ENCODE measurements at places on chromosomes 2 and 18.
A peak's percentile ranks its signal among the peaks of the same experiment; 100 is the strongest.

DNA sequence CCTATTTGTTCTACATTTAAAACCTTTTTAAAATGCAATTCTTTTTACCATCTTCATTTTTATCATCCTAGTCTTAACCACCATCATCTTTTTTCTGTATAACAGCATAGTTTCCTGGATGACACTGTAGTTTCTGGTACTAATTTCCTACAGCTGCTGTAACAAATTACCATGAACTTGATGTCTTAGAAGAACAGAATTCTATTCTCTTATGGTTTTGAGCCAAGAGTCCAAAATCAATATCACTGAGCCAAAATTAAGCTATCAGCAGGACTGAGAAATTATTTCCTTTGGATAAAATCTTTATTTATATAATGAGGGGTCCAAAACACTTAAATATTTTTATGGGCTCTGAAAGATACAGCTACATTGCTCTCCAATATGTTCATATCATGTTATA is 539.3 kb downstream of the METTL4 start:
- DNase-seq = no peak

DNA sequence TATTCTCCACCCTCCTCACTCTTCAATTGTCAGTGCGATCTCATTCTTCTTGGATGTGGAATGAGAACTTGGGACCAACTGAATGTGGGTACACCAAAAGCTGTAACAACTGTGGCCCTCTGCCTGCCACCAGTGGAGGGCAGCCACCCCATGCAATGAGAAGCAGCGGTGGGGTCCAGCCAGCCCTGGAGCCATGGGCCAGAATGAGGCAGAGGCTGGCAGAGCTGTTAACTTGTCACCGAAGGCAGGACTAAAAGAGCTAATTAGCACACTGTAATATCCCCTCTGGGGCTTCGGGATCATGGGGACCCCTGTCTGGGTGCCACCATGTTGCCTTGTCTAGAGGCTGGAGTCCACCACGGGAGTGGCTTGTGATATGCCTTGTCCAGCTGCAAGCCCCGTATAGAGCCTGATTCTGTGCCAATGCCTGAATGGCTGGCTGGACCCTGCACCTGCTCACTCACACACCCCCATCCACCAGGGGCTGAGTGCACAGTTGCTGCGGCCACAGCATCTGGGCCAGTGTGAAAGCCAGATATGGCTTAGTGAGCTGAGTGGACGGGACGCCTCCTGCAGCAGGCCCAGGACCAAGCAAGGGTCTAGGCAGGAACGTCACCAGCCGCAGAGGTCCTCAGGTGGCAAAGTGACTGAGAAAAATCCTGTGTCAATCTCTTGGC is 680.5 kb downstream of the DSC3 start:
- DNase-seq = no peak

DNA sequence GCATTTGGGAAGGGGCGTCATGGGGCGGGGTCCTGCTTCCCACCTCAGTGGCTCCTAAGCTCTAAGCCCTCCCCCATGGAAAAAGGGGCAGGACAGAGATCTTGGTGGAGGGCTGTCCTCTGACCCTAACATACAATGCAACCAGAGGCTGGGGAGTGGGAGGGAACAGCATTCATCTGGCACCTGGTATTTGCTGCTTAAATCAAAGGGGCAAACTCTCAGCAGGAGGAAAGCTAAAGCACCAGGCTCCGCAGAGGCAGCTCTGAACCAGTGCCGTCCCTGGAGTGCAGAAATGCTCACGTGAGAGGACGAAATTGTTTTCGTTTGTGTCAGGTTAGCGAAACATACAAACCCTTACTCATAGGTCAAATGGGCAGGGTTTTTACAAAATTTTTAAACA is 92.7 kb upstream of the PXDN start:
- DNase-seq = no peak

DNA sequence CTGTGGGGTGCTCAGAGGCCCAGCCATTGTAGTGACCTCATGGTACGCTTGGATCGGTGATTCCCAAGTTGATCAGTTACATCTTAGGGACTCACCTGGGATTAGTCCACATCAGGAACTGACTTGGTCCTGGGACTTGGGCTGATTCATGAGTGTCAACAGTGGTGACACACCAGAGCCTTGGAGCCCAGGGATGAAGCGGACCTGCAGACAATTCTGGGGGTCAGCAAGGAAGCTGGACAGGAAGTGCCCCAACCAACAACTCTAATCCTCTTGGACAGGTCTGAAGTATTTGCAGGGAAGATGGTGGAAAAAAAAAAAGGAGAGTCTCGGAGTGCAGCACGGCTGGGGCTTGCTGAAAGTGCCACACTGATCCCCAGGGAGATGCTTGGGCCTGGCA is 288.6 kb downstream of the PHLPP1 start:
- DNase-seq = no peak

DNA sequence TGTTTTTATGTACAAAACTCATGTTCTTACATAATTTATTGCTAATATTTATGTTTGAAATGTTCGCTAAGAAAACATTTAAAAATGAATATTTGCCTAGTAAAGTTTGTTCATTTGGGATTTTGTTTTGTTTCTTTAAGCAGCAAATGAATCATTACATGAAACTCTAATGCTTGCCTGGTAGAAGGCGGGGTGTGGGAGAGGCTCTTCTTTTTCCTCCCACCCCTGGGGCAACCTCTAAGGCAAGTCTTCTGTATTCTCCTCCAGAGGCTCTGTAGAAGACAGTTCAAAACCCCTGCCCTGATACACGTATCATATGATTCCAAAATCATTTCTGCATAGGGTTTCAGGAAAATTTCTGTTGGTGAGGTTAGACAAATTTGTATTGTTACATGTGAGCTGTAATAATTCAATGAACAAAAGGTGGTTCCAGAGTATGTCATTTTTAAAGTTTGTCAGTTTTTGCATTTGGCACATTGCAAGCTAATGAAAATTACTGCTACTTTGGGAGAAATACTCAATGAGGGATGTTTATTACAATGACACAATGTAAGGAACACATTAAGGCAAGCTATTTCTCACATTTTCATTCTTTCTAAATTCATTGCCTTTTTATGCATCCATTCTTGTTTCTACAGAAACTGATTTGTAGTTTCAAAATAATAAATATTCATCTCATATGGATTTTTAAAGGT is 302.3 kb upstream of the UBE2E3 start:
- DNase-seq = no peak

- DNase-seq = peak; percentile 25
Measured at GRCh38 chr2:203705178-203705577, 1.3 kb upstream of the CD28 start.

- DNase-seq = no peak
Measured at GRCh38 chr18:29849144-29849543, 1193.4 kb downstream of the DSC3 start.

DNA sequence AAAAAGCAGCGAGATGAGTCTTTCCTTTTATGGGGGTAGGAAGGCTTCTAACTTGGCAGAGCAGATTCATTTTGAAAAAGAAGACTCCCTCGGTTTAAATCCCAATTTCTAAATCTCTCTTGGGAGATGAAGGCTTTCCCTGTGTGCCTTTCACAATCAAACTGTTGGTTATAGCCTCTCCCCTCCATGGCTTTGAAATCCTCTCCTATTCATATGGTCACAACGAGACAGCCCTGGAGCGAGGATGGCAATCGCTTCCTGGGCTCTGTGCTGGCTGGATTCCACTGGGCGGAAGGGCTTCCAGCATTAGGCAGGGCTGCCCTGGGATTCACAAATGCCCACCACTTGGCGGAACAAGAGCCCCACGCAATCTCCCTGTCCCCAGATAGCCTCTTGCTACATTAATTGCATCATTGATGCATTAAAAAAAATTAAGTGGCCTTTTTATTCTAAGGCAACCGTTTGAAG is 1.6 kb downstream of the CAVIN2 start:
- no peak for DNase-seq

DNA sequence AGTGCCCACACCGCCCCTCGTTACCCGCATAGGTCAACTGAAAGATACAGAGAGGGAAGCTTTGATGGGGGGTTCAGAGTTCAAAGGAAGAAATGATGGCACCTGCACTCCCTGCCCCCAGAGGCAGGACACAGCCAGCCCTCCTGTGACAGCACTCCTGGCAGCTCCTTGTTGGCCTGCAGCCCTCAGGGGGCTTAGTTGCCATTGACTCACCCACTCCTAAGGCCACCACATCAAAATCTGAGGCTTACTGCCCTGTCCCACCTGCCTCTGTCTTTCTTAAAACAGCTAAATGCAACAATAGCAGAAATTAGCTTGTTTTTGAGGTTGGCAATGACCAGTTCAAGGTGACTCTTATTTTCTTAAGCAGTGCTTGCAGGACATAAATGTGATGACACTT is 31.6 kb upstream of the SLC35F6 start:
- DNase-seq = no peak

- no peak for DNase-seq
Measured at GRCh38 chr2:3280197-3280596, 97.4 kb downstream of the EIPR1 start.

- DNase-seq = no peak
Measured at GRCh38 chr2:132419235-132419634, 2.6 kb downstream of the GPR39 start.

GRCh38 chr2:227325839-227326195 is 766 bp downstream of the MFF start:
- DNase-seq = no peak

GRCh38 chr18:31801078-31801477 is 40.4 kb upstream of the SLC25A52 start:
- DNase-seq = no peak

DNA sequence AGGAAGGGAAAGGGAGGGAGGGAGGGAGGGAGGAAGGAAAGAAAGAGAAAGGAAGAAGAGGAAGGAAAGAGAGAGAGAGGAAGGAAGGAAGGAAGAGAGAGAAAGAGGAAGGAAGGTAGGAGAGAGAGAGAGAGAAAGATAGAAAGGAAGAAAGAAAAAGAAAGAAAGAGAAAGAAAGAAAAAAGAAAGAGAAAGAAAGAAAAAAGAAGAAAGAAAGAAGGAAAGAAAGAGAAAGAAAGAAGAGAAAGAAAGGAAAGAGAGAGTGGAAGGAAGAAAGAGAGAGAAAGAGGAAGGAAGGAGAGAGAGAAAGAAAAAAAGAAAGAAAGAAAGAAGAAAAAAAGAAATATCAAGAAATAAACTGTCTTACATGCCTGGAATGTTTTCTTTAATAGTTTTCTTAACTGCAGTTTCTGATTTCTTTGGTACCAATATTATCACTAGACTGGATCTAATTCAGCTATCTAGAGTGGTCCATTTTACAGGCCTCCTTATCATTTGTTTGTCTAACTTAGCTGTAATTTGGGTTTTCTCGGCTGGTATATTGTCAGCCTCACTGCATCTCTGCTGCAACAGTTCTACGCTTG is 59.6 kb upstream of the MBOAT2 start:
- no peak for DNase-seq

DNA sequence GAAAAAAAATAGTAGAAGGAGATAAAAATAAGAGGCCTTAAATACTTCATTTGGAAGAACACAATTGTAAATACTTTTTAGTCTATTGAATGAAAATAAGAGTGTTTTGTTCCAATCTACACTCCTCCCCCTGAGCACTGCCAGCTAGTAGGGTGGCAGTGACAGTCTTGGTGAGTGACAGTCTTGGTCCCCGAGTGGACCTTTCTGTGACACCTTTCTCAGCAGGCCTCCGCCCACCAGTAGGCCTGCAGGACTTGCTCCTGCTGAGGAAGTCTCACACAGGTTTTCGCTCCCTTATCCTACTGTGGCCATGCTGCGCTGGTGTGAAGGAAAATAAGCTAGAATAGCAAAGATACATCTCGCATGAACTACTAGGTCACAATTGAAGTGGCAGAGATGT is 666.8 kb downstream of the NR4A2 start:
- no peak for DNase-seq

DNA sequence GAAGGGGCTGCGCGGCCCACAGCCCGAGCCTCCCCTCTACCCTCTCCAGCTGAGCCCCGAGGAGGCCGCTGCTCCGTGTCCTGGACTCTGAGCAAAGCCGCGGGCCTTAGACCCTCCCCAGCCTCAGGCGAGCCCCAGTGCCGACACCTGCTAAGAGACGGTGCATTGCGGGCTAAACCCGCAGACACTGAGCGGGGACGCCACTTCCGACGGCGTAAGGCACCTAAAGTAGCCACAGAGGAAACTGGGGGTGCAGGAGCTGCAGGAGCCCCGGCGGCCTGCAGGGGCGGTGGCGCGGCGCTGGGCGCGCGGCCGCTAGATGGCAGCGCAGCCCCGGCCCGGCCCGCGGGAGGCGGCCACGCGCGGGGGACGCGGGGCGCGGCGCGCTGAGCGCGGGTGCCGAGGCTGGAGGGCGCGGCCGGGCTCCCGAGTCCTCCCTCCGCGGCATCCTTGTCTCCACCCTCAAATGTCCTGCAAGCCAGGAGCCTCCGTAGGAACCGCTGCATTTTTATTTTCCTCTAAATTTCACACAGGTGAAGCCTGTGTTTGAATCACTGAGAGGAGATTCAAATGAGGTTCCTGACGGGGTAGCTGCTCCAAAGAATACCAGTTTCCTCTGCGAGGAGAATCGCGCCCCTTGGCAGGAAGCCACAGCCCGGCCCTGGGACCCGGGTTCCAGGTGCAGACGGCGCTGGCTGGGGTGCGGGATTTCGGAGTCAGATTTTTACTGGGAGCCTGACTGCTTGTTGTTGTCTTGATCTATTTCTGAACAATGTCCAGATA is 650.5 kb downstream of the GALR1 start:
- peak; percentile 41 for DNase-seq

DNA sequence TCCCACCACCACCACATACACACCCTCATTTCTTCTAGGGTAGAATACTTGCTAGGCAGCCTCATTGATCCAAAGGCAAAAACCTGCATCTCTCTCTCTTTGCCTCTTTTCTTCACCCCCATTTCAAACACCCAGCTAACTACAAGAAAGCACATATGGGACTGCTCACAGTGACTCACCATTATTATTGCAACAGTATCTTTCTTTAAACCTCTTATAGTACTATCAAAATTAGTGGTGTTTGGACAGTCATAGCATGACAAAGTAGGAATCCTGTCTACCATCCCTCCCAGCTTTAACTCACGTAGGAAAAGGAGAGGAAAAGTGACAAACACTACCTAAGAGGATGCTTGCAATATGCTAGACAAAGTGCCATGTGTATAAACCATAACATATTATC is 422.5 kb upstream of the CRIM1 start:
- no peak for DNase-seq

DNA sequence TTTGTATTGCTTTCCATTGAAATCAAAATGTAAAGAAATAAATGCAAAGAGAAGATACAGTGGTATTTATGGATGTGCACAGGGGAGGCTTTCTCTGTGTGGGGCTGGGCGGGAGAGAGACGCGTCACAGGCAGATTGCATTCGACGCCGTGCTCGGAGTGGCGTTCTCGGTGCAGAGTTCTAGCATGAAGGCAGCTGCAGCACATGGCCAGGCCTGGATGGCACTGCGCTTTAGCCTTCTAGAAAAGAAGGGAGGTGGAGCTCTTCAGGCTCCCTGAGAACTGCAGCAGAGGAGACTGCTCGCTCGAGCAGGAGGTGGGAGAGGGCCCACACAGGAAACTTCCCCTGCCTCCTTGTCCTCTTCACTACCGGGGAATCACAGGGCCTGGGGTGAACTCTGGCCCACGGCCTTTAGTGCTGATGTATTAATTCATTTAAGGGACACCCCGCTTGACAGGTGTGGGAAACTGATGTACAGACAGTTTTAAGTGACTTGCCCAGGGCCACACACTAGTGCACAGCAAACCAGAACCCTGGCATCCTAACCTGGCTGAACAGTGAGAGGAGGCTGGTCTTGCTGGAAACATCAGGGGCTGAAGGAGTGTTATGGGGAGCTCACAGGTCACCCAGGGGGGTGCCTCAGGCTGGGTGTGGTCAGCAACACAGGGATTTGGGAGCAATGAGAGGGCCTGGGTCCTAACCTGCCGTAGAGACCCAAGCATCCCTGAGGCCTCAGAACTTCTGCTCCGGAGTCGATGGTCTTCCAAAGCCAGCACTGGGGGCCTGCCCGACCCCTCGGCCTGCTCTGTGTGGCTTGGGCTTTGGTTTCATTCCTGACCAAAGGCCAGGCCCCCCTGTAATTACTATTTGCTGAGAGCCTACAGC is 199.9 kb downstream of the HDAC4 start:
- no peak for DNase-seq

Data from stimulated activated CD4-positive, alpha-beta T cell treated with anti-CD3 and anti-CD28 coated beads, Interleukin-15, amount 100 ng/mL, for 48 hours (primary cell).